HT1080 (cell line): ENCODE measurements at places on chromosomes 4 and X. TPM values are rescaled to one million over a fixed set of nuclear protein-coding genes. Genes with fewer than 3 reads are reported as not detected.

HTR2C gene
- not detected in 2 replicates for total RNA-seq

POF1B gene
- 0.14 TPM in 1 of 2 replicates, not detected in the other for total RNA-seq

CT45A10 gene
- 30.6 and 42.2 TPM in 2 replicates for total RNA-seq

ARSJ gene
- total RNA-seq: 11.8 and 12.4 TPM in 2 replicates

GRCh38 chr4:139844057-139844456 is 178.4 kb downstream of the MGST2 start:
- no peak for DNase-seq

- no peak for DNase-seq
Observed at GRCh38 chr4:1195109-1195671, 22.8 kb upstream of the SPON2 start.

DNA sequence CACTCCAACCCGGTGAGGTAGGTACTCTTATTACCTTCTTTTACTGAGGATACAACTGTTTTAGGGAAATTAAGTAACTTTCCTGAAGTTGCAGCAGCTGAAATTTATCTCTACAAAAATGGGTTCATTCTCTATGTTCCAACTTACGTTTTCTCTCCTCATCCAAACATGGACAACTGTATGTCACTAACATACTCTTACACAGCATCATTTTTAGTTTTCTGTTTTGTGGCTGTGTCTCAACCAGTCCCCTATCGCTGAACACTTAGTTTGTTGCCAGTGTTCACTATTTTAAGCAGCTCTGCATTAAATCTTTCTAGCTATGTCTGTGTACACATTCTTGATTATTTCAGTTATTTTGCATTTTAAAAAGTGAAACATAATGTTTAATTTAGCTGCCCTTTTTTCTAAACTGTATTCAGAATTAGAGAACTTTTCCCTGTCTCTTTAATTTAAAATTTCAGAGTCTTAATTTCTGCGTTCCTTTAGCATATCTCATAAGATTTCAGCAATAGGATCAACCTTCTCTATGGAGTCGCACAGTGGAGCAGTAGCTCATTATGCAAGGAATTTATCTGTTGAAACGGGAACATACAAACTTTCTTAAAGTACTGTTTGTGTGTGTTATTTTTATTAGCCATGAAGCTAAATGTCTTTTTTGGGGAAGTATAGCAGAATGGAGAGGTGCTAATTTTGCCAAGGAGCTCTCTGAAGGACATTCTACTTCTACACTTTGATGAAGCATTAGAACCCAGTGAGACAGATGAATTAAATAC is 3.8 kb downstream of the SGMS2 start:
- DNase-seq: no peak

GRCh38 chr4:124694946-124695598 is 17.5 kb downstream of the ANKRD50 start:
- no peak for DNase-seq

DNA sequence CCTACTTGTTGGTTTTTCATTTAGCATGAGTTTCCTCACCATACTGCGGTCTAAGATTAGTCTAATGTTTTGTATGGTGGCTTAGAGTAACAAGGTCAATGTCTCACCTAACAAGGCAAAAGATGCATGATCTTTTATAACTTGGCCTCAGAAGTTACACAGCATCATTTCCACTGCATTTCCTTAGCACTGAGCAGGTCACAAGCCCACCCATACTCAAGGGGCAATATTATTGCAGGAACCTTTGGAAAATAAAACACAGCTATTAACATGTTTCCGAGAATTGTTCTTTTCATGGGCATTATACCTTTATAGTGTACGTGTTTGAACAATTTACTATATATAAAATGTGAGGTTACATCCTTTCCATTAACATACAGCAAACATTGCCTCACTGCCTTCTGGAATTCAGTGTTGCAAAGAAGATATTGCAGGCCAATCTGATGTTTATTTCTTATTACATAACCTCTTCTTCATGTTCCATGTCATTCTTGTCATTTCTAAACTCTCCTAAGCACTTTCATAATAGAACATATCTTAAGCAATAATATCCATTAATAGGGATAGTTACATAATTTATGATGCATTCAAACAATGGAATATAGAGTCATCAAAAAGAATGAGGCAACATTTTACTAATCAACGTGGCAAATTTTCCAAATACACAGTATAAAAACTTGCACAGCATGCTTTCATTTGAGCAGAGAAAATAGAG is 153.8 kb downstream of the AREG start:
- no peak for DNase-seq

DNA sequence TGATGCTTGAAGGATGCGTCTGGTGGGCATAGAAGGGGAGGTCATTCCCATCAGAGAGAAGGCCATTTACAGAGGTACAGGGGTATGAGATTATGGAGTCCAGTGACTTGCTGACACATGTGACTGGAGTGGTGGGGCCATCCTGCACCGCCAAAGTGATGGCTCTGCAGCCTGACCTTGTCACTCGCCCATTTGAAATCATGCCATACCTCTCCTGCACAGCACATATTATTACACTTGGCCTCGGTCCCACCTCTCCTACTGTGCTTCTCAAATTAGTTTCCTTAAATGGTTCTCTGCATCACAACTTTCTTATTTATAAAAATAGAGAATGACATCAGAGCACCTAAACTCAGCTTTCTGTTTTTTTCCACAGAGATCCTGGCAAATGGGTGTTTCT is 60.7 kb upstream of the HAND2 start:
- DNase-seq: no peak

DNA sequence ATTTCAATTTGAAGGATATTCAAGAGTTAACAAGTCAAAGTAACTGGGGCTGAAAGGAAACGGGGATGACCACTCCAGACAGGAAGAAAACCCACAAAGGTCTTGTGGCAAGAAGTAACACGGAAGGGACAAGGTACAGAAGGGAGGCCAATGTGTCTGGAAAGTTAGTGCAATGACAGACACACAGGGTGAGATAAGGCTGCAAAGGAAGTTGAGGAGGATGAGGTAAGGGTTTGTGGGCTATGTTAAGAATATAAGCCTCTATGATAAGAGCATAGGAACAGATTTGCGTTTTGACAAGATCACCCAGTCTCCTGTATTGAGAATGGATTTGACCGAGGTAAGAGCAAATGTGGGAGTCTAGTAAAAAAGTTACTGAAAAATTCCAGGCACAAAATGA is 21.9 kb upstream of the EMCN start:
- no peak for DNase-seq

GRCh38 chr4:74456849-74457395 is 12.0 kb downstream of the AREG start:
- DNase-seq: no peak

GRCh38 chrX:41406201-41406600 is 40.9 kb upstream of the NYX start:
- DNase-seq: peak; percentile 33

DNA sequence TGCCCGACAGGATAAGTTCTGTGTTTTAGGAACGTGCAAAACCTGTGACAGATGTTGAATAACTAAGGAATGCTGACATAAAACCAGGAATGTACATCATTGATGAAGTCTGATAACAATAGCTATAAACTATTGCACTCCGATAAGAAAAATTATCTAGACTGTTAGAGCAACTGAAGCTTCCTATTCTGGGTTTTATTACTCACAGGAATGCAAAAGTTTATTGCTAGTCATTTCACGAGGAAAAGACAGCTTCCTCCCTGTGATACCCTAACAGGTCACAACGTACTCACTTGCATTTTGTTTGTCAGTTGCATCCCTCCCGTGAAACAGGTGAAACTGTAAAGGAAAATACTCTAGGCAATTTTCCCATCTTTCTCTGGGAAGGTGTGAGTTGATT is 65.9 kb downstream of the CLDN22 start:
- no peak for DNase-seq

GRCh38 chr4:129788486-129788885 is 692.5 kb downstream of the C4orf33 start:
- DNase-seq: no peak

GRCh38 chr4:74081035-74081434 is 18.0 kb downstream of the CXCL2 start:
- DNase-seq: no peak

DNA sequence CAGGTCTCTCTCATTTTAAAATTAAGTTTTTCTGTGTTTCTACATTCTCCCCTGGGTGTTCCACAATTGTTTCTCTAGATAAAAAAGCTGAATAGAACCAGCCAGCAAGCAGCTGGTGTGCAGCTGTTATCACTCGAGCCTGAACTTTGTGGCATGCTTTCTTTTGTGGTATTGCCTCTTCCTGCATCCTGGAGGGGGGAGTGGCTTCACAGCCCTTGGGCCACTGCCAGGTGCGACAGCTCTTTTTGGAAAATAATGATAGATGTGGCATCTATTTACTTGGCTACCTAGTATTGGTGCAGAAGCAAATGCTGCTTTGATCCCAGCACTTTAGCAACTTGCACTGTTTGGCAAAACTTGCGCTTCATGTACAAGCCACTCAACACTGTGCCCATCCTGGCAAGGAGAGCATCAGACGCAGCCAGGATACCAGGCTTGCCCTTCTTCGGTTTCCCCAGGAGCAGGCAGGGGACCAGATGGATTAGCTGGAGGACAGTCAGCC is 69.4 kb downstream of the HMGB2 start:
- DNase-seq: peak; percentile 20

DNA sequence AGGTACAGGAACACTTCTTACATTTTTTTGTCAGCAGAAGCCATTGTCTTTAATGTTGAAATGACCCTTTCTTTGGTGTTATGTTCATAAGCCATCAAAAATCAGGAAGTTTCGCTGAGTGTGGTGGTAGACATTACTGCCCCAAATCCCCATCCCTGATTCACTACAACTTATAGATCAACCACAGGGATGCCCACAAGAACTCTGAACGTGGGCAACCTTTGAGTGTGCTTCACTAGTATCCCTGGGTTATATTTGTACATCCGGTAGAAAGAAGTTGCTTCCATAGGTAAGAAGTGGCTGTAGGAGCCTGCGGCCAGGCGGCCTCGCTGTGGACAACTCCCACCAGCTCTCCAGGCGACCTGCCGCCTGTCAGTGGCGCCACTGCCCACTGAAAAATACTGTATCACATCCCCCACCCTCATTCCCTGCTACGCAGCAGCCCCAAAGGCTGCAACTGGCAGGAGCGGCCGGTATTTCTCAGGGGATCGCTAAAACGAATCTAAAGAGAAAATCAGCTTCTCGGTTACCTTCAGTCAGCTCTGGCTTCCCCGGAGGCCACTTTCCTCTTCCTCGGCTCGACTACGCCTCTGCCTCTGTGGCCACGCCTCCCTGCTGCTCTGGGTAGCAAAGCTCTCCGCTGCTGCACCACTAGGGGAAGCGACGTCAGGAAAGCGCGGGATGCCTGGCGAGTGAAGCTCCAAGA is 13.9 kb upstream of the ETDC start:
- DNase-seq: no peak

DNA sequence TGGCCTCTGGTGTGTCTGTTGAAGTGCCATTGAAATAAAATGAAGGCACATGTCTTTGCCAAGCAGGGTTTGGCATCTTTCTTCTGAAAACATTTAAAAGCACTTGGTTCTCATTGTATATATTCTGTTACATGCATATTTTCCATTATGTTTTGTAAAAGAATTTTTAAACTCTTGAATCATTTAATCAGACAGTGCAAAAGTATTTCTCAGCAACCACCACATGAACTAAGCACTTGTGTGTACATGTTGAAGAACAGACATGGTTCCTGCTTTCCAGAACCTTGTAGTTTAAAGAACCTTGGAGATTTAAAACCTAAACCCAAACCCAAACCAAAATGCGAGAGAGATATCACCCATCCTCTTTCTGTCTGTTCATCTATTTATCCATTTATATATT is 220.3 kb upstream of the GIMD1 start:
- no peak for DNase-seq
